ENCODE measurements at places on chromosomes 2 and 18.
A peak's percentile ranks its signal among the peaks of the same experiment; 100 is the strongest.

GRCh38 chr2:16613539-16614011 is 52.1 kb downstream of the CYRIA start:
- DNase-seq: no peak

GRCh38 chr2:215615067-215615802 is 179.4 kb upstream of the FN1 start:
- no peak for DNase-seq

GRCh38 chr2:222922019-222922800 is 61.4 kb downstream of the ACSL3 start:
- DNase-seq: no peak

DNA sequence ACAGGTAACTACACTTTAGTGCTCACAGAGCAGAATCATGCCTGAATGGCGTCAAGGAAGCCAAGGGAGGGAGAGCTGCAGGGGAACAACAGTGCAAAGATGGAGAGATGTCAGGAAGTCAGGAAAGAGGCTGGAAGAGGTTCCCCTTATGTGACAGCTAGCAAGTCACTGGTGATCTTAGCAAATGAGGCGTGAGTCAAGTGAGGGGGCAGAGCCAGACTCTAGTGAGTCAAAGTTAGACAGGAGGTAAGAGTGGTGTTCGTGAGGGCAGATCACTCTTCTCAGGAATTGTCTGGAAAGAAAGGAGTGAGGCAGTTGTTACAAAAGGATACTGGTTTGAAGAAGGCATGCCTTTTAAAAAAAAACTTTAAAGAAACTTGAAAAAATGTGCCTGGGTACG is 87.1 kb downstream of the MEP1B start:
- DNase-seq: no peak

GRCh38 chr2:208072250-208072892 is 47.0 kb upstream of the PLEKHM3 start:
- peak; percentile 49 for DNase-seq

DNA sequence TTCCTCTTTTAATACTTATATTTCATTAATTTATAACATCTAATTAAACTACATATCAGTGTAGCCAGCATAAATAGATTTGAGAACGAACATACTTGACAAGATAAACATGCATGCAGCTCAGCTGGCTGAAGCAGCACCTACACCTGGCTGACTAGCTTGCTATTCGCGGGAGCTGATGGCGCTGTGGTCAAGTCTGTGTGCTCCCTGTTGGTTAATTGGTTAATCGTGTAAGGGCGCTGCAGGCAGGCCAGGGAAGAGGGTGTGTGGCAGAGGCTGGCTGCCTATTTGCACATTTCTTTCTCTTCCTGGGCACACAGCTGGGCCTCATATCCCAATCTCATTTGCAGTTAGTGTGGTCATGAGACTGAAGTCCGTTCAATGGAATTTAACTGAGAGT is 14.5 kb upstream of the VWA3B start:
- DNase-seq: no peak

- no peak for DNase-seq
These were observed 51.4 kb downstream of the CCDC141 start for GRCh38 chr2:178998539-178998938.

GRCh38 chr2:119480718-119481142 is 43.6 kb downstream of the SCTR start:
- DNase-seq: no peak

DNA sequence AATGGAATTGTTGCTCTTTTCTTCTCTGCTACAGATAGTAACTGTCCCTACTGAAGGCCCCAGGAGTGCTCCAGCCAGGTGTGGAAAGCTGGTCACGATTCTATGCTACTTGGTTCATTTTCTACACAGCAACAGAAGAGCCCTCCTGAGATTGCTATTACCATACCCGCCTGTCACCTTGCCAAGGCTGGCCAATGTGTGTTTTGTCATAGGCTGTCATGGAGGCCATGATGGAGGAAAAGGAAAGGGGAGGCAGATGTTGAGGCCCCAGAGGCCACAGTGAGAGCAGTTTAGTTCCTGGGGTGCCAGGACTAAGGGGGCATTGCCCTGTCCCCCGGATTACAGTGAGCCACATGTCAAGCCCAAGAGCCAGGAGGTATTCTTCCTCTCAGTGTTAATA is 952 bp downstream of the ELMOD3 start:
- DNase-seq: peak; percentile 7

GRCh38 chr2:88818381-88818780 is 126.9 kb downstream of the RPIA start:
- DNase-seq: no peak

GRCh38 chr2:117776888-117777287 is 37.6 kb upstream of the DDX18 start:
- no peak for DNase-seq

- DNase-seq: no peak
These were observed 10.9 kb upstream of the EML6 start for GRCh38 chr2:54712516-54712915.

GRCh38 chr2:85162746-85163301 is 29.6 kb downstream of the TCF7L1 start:
- peak; percentile 78 for DNase-seq

GRCh38 chr2:20144861-20145260 is 80.1 kb downstream of the SDC1 start:
- no peak for DNase-seq

DNA sequence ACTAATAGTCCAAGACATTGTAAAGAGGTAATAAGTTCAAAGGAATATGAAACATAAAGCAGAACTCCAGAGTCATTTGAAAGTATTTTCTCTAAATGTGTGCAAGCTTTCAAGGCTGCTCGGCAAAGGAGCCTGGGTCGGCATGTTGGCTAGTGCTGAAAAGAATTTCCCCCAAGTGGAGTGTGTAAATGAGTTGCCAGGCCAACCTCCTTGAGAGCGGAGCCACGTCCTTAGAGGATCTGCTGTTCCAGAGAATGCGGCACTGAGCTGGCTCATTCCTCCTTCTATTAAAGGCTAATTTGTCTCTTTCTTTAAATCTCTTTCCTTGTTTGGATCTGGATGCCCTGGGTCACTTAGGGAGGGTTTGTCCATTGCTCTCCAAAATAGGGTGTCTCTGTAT is 127.5 kb downstream of the RDH14 start:
- DNase-seq: no peak

DNA sequence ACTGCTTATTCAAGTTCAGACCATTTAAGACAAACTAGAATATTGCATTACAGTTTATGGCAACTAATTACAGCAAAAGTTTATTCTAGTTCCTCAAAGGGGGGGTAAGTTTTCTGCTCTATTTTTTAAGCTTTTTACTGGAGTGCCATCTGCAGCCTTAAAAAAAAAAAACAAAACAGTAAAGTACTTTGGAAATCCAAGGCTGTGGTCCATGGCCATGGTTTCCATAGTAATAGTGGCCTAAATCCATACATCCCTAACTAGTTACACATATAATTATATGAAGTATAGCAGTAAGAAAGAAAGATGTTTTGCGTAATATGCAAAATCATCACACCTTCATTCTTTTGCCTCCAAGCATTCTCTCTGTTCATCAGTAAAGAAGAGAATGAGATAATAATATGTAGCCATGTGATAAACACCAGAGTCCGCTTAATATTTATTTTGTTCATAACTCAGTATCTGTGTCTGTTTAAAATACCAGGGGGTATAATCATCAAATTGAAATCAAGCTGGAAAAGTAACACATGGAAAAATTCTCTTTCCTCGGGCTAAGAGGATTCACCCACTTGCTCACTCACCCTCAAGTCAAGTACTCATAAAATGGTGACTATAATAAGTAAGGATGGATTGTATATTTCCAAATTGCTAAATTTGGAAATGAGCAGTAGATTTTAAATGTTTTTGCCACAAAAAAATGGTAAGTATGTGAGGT is 301.1 kb upstream of the RND3 start:
- no peak for DNase-seq

- no peak for DNase-seq
These were observed 99.0 kb downstream of the CPS1 start for GRCh38 chr2:210655229-210655975.

- DNase-seq: peak; percentile 89
These were observed 52.1 kb downstream of the SLC38A11 start for GRCh38 chr2:164903204-164903603.

DNA sequence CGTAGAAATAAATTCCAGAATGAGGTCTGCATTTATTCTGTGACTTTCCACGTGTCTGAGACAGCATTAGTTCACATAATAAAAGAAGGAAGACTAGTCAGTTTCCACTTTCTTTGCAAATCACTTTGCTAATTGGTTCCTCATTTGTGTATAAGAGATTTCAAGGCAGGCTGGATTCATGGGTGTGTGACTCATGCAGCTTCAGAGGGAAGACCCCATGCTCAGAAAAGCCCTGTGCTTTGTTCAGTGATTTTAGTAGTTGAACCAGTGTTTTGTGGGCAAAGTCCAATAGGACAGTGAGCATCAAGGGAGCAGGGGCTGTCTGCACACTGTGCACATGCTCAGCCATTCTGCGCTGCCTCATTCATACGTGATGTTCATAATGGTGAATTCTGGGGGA is 297.8 kb downstream of the DLGAP1 start:
- no peak for DNase-seq

DNA sequence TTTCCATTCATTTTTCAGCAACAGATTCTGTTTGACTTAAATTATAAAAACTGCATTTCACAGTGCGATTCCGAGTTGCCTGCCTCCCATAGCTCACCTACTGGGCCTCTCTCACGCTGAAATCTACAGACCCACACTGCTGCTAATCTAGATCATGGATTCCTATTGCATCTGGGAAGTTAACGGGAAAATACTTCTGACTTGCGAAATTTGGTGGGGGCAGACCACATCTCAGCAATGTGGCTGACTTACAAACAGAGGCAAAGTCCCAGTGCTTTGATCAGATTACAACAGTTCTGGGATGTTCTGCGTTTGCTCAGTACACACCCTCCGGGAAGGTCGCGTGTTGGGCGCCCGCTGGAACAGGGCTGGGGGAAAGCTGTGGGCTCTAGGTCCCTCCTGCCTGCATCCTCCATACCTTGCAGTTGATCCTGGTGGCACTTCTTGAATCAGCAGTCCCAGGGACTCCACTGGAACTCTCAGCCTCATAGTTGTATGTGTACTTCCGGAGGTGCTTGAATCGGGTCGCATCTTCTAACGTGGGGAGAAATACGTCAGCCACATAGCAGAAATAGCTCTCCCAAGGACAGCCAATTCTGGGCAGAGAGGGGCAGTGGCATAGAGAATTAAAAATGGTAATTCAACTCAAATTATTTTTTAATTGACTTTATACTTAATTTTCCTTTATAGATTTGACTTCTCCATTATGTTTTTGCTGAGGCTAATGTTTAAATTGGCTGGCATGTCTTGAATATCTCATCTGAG is 1.7 kb downstream of the APOB start:
- no peak for DNase-seq

DNA sequence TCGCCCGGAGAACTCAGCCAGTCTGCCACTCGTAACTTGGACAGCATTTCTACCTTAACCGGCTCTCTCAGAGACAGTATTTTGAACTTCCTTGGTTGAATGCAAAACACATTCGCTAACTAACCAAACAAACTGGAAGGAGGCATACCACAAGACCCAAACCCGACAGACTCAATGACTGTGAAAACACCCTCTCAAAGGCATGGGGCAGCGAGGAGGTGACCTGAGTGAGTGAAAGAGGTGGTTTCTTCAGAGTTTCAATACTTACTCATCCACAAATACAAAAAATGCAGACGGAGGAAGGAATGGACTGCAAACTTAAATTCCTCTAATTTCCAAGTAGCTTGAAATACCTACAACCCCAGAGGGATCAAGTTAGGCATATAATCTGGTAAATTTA is 132.9 kb downstream of the GAREM1 start:
- no peak for DNase-seq

DNA sequence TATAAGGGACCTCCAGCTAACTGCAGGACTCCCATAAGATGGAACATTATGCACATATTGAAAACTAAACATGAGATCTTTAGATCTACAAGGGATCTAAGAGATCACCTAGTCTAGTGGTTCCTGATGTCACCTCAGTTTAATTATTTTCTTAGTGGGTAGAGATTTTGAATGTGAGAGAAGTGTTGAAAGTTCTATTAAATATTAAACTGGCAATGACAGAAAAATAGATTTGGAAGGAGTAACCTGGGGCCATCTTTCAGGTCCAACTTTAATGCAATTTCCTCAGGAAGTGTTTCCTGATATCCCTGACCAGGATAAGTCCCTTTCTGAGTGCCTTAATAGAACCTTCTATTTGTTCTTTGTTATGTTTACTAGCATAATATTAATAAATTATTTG is 29.1 kb upstream of the CPS1 start:
- no peak for DNase-seq

DNA sequence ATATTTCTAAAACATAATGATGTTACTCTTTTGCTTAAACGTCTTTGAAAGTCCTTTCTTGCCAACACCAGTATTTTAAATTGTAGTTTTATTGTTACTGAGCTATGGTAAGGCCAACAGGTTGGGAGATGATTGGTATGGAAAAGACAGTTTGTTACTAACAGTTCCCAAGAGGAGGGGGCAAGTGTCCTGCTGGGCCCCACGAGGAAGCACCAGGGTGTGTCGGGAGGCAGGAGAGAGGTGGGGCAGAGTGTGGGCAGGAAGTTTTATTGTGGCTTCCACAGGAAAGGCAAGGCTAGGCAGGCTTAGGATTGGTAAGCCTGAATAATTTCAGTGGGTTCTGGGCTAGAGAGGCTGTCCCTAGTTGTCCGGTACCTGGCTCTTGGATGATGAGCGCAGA is 134.3 kb downstream of the SOCS6 start:
- DNase-seq: no peak

DNA sequence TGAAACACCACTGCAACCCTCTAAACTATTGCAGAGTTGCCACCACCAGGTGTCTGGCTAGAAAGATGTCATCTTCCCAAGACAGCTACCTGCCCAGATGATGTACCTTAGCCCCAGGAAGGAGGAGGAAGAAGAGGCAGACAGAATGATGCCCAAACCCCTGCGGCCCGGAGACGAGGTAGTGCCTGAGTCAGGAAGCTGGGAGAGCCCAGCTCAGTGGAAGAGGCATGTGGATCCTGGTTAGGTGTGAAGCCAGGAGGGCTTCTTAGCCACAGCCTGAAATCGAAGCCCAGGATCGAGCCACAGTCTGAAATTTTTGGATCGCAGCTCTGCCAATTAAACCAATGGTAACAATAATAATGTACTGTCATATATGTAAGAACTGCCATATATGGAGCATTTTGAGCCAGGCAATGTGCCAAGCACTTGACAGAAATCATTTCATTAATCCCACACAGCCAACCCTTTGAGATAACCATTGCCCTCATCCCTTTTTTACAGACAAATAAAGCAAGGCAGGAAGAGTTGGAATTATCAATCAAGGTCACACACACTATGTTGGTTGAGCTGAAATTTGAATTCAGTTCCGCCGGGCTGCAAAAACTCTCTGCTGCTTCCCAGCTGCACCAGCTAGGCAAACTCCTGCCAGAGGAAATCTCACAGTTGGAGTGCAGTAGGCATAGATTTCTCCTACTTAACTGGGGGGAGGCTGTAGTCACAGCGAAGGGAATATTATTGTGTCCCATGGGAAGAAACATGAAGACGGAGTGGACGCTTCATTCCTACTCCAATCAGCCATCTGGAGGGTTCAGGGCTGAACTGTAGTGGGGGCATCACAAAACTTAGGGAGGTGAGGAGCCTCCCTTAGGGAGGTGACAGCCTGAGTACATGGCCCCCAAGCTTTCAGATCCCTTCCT is 19.4 kb upstream of the CYP1B1 start:
- no peak for DNase-seq

- DNase-seq: peak; percentile 92
These were observed 266.8 kb downstream of the ALPK2 start for GRCh38 chr18:58362027-58362575.

Data from fibroblast of skin of right biceps (primary cell).